Endothelial cell (in vitro differentiated cells): ENCODE measurements at places on chromosomes 2 and 18.

- DNase-seq, result no peak
These were observed 19.3 kb downstream of the SPEG start for GRCh38 chr2:219453671-219454590.

- DNase-seq, result no peak
These were observed 73.5 kb downstream of the MYO1B start for GRCh38 chr2:191318729-191319078.

DNA sequence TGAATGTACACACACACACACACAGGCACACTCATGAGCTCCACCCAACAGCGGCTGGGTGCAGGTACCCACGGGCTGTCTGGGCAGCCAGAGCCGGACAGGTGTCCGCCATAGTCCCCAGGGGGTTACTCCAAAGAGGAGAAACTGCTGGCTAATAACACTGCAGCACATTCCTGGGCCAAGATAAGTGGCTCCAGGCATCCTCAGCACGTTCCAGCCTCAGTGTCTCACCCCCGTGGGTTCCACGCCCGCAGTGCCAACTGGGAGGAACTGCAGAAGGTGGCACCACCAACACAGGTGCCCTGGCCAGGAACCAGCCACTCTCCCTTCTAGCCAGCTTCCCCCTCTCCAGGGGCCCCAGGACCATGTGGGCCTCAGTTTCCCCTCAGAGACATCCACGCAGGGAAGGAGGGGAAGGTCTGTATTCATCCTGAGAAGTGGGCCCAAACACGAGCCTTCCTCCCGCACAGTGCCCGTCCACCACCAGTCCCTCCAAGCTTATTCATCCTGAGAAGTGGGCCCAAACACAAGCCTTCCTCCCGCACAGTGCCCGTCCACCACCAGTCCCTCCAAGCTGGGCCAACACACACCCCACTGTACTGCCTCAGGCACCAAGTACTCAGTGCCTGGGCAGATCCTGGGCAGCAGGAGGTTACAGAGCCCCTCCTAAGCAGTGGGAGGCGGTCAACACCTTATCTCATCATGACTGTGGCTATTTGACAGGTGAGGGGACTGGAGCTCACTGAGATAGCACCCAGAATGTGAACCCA is 47.6 kb downstream of the TNS1 start:
- no peak for DNase-seq

GRCh38 chr2:63821396-63821795 is 20.3 kb upstream of the UGP2 start:
- DNase-seq, result no peak

GRCh38 chr2:8030573-8031303 is 651.1 kb upstream of the ID2 start:
- DNase-seq, result no peak

DNA sequence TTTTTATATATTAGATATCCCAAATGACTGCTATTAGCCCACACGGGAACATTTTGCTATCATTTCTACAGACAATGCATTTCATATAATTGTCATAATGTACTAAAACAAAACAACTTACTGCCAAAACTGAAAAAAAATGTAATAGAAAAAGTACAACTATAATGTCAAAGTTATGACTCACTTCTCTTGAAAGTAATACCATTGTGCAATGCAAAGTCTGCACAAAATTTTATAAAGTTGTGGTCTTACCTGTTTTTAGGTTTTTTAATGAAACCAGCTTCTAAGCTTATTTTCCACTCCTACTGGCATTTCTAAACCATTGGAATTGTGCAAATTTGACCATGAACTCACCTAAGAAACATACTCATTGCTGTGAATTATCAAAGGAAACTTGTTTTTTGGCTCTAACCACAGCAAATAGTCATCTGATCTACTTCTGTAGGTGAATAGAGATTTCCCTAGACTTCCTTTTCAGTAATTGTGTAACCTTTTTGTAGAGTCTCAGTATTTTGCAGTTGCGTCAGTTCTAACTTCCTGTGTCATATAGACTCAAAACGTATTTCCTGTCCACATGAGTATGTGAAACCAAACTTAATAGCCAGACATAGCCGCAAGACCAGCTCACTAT is 31.9 kb upstream of the TFPI start:
- no peak for DNase-seq

- peak; percentile 58 for DNase-seq
These were observed 679 bp downstream of the PTMA start for GRCh38 chr2:231708773-231709635.

DNA sequence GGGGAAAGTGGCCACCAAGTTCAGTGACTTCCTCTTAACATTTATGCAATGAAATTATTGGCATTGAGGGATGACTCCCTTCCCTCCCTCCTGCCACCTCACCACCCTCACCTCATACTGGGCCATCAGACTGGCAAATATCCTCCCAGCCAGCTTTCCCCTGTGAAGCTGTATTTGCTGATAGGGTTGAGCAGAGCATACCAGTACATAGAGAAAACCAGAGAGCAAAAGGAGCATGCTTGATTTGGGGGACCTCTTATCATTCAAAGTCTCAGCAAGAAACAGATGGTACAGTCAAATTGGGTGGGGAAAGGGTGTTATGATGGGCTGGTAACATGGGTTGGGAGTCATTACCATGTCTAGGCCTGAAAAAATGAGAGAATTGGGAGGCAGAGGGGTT is 19.1 kb upstream of the B3GNT2 start:
- DNase-seq, result no peak
